Left lobe of liver (tissue), 2 donors: ENCODE measurements at places on chromosomes 11 and 22. TPM values are rescaled to one million over a fixed set of nuclear protein-coding genes. Genes with fewer than 3 reads are reported as not detected.

DNA sequence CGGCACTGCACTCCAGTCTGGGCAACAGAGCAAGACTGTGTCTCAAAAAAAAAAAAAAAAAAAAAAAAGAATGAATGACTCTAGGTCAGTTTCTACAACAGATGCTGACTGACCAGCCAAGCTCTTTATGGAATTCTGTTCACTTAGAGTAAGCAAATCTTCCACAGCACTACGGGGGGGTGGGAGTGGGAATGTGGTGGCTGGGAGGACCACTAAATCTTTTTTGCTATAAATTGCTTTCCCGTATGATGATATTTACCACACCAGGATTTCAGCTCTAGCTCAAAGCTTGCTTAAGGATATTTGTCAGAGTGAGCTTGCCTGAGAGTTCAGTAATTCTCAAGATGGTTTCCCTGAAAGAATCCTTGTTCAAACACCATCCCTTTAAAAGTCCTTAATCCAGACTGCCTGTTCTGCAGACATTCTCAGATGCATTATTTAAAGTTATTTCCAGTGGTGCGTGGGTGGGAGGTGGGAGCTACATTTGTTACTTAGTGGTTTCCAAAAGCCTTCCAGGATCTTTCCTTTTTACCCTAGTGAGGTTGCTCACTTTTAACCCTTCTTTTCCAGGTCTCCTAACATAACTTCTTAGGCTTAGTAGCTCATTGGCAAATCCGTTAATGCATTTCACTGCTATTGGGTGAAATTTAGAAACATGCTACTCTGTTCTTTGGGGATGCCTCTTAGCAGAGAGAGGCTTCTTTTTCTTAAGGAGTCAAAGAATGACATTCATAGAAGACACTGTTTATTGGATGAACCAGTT is 65.9 kb downstream of the UBASH3B start:
- no peak for DNase-seq

DNA sequence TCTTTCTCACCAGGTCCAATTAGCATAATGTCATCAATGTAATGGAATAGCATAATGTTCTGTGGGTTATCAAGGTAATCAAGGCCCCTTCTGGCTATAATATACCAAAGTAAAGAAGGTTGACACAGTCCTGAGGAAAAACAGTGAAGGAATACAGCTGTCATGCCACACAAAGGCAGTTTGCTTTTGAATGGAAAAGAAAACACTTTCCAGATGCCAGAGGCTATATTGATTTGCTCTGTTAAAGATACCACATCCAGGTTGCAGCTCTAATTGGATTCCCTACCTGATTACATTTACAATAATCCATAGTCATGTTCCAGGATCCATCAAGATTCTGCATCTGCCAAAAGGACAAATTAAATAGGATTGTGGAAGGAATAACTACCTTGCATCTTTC is 22.3 kb upstream of the CLPB start:
- DNase-seq = no peak

DNA sequence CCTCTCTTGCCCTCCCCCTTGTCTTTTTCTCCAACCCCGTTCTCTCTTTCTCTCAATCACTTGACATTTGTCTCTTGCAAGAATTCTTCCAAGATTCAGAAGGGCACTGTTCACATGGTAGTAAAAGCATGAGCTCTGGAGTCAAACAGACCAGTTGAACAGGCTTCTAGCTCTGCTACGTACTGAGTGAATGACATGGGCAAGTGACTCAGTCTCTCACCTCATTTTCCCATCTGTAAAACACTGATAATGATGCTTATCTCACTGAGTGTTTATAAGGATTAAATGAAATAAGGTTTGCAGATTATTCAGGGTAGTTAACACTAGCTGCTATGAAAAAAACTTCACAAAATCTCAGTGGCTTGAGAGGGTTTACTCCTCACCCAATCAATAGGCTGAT is 5.9 kb upstream of the IL10RA start:
- no peak for DNase-seq

- peak; percentile 53 for DNase-seq
These were observed 96.3 kb downstream of the SWAP70 start for GRCh38 chr11:9760193-9760575.

DNA sequence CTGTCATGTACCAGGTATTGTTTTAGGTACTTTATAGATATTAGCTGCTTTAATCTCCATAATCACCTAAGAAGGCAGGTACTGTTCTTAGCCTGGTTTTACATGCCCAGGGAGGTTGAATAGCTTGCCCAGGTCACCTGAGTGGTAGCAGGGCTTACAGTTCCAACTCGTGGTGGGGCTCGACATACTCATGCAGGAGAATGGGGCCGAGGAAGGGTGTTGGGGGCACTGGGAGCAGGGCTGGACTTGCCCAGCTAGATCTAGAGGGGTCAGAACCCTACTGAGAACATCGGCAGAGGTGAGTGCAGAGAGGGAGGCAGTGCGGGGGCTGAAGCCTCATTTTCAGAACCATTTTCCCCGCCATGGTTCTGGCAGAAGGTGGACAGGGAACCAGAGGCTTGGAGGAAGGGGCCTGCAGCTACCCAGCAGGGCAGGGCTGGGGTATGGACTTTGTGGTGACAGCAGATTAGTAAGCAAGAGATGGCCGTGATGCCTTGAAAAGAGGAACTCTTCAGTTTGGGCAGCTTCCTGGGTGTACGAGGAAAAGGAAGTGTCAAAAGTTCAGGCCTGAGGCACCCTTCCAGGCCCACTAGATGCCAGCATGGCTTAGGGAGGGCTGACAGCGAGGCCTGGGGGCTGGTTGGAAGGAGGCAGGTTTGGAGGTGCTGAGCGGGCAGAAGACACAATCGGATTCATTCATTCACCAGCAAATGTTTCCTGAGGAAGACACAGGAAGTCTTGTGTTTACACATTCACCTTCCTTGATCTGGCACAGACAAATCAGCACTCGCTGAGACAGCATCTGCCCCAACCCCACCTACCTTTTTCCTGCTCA is 54.7 kb upstream of the LYVE1 start:
- no peak for DNase-seq

GRCh38 chr11:68532727-68533369 is 72.3 kb downstream of the PPP6R3 start:
- no peak for DNase-seq

DNA sequence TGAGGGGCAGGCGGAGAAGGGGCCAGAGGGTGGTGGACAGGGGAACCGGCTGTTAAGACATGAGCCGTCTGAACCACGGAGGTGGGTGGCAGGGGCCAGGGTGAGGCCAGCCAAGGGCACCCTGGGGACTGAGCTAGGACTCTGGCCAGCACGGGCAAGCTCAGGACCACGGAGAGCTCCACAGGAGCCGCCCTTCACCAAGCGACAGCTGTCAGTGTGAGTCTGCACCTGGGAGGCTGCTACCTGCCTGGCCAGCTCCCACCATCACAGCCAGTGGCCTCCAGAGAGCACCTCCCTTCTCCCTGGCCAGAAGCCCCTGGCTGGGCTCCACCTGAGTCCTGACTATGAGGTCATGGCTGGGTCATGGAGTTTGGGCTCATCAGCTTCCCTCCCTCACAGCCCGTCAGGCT is 21.6 kb downstream of the MGAT3 start:
- no peak for DNase-seq

DNA sequence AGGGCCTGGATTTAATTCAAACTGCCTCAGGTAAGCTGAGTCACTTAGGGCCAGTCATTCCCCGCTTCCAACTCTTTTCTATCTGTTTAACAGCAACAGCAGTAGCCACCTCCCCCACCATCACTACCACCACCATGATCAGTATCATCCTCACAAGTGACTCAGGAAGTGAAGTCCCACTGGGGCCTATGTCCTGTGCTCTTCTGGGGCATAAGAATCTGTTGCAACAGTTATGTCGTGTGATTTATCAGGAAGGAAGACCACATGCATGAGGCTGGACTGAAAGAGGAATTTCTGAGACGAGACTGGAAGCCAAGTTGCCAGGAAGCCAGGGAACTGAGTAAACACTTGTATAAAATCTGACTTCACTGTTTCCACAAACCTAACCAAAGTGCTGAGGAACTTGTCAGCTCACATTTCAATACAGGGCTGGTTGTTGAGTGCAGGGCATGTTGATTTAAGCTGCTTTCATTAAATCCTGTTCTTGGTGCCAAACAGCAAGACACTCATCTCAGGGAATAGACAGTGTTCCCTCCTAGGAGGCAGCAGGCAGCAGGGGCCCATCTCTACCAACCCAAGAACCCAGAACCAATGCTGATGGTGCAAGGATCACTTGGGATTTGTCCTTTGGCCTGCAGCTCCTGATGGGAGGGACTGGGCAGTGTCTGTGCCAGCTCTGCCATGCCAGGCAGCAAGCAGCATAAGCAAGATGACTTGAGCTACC is 226.7 kb upstream of the NARS2 start:
- DNase-seq = no peak

The CALCB gene
- 0.18 TPM for total RNA-seq

The BTG4 gene
- total RNA-seq = not detected
